NCI-H748 treated with DMSO at 0.1 percent for 48 hours (cell line): ENCODE measurements at places on chromosomes 3 and 15.
A peak's percentile ranks its signal among the peaks of the same experiment; 100 is the strongest.

DNA sequence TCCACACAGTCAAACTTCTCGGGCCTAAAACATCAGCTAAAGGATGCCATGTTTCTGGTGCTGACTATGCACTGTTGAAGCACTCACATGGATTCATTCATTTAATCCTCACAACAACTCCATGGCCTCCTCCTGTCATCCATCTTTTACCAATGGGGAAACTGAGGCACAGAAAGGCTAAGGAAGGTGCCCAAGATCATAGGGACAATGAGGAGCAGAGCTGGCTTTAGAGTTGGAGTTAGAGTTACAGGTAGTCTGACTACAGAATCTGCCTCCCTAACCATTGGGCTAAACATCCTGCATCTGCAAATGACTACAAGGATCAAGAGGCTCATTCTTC is 111.6 kb downstream of the IQSEC1 start:
- DNase-seq = no peak

DNA sequence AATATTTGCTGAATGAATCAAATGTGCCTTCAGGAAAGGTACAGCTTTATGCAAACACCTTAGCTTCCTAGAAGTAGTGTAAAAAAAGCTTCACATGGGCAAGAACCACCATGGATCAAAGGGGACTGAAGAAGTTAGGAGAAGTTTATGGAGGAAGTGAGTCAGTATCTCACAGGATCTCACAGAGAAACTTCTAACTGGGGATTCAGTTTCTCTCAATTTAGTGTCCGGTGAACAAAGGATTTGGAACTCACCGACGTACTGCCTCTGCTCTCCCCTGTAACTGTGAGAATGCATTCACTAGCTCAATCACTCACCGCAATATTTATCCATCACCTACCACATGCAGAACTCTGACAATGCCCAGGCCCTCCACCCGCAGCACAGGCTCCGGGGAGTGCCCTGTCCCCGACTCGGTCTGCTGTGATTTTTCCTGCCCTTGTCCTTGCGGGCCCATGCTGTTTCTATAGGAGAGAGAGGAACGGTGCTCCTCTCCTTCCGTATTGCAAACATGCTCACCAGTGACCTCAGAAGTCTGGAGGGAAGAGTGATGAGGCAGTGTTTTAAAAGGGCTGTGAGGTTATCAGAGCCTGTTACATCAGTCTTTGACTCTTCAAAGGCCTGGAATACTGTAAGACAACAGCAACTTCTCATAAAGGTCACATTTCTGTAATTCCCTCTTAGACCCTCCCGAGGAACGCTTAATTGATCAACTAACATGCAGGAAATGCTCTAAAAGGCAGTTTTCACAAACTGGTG is 222.5 kb upstream of the ICE2 start:
- no peak for DNase-seq

DNA sequence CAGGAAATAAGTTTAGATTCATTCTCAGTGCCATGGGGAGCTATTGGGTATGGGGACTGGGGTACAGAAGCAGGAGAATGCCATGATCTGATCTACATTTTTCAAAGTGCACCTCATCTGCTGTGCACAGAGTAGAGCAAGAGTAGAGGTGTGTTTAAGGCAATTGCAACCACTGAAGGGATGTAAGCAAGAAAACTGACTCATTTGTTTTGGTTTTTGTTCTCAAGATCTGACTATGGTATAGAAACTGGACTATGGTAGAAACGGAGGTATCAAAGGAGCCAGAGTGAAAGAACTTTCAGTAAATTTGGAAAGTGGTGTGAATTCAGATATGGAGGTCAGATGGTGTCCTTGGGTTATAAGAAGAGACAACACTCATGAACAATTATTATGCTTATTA is 86.2 kb upstream of the CMSS1 start:
- DNase-seq = no peak

- no peak for DNase-seq
These were observed 2.7 kb downstream of the ADAMTS7 start for GRCh38 chr15:78808550-78808949.

- DNase-seq = no peak
These were observed 20.9 kb upstream of the LARS2 start for GRCh38 chr3:45367453-45367871.

- no peak for DNase-seq
These were observed 40.5 kb downstream of the RASGRP1 start for GRCh38 chr15:38524156-38524555.

DNA sequence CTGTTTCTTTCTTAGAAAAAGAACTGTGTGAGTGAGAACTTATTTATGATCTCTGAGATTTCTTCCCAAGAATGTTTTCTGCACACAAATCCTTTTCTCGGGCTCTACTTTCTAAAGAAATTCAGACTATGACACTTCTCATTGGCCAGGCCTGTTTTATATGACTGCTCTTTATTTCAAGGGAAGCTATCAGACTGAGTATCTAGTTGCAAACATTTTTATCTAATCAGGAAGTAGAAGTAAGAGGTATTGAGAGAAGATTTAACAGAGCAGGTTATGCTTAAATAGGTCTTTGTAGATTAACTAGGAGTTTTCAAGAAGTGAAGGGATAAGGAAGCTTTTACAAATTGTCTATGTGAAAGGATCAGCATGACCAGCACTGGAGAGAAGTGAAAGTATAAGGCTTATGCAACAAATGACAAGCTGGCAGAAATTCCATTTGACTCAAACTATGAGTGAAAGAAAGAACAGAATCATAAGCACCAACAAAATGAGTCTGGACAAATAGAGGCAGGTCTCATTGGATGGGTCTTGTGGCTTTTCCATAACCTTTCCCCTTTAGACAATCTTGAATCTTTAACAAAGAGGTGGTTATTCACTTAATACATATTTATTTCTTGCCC is 71.9 kb upstream of the CHL1 start:
- no peak for DNase-seq

DNA sequence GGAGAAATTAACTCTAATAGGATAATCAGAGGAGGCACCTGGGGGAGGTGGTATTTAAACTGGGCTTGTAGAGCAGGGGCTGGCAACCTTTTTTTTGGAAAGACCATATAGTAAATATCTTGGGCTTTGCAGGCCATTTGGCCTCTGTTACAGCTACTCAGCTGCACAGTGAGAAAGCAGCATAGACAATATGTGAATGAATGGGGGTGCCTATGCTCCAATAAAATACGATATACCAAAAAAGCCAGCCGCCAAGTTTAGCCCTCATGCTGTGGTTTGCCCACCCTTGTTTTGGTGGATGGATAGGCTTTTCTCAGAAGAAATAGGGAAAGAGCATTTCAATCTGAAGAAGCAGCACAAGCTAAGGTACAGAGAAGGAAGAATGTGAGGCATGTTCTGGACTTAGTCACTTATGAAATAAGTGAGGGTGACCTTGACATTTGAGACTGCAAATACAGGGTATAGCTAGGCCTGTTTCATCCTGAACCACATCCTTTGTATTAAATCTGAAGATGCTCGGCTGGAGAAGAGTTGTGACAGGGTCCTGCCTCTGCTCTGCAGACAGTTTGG is 131.0 kb upstream of the NR2E3 start:
- DNase-seq = no peak

DNA sequence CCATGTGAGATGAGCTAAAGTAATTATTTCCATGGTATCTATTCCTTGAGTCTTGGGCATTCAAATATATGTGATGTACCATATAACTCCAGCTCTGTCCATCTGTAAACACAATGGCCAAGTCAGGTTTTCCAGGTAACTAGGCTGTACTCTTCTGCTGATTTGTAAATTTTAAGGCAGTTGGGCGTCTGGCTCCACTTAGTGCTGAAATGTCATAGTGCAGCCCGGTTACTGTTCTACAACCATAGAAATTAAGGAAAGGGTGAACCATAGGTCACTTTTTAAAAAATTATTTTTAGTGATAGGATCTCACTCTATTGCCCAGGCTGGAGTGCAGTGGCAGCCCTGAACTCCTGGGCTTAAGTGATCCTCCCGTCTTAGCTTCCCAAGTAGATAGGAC is 44.7 kb upstream of the GOLM2 start:
- no peak for DNase-seq

- DNase-seq = no peak
These were observed 55.6 kb upstream of the CGNL1 start for GRCh38 chr15:57320631-57321220.

DNA sequence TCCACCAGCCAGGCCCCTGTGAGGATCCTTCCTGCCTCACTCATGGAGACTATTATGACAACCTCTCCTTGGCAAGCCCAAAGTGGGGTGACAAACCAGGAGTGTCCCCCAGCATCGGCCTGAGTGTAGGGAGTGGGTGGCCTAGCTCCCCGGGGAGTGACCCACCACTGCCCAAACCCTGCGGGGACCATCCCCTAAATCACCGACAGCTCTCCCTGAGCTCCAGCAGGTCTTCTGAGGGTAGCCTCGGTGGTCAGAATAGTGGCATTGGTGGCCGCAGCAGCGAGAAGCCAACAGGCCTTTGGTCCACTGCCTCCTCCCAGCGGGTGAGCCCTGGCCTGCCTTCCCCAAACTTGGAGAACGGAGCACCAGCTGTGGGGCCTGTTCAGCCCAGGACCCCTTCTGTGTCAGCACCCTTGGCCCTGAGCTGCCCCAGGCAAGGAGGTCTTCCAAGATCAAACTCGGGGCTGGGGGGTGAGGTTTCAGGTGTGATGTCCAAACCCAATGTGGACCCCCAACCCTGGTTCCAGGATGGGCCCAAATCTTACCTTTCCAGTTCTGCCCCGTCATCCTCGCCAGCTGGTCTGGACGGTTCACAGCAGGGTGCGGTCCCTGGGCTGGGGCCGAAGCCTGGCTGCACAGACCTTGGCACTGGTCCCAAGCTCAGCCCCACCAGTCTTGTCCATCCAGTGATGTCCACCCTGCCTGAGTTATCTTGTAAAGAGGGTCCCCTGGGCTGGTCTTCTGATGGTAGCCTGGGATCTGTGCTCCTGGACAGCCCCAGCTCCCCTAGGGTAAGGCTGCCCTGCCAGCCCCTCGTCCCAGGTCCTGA is 1.0 kb downstream of the LIMD1 start:
- DNase-seq = no peak

DNA sequence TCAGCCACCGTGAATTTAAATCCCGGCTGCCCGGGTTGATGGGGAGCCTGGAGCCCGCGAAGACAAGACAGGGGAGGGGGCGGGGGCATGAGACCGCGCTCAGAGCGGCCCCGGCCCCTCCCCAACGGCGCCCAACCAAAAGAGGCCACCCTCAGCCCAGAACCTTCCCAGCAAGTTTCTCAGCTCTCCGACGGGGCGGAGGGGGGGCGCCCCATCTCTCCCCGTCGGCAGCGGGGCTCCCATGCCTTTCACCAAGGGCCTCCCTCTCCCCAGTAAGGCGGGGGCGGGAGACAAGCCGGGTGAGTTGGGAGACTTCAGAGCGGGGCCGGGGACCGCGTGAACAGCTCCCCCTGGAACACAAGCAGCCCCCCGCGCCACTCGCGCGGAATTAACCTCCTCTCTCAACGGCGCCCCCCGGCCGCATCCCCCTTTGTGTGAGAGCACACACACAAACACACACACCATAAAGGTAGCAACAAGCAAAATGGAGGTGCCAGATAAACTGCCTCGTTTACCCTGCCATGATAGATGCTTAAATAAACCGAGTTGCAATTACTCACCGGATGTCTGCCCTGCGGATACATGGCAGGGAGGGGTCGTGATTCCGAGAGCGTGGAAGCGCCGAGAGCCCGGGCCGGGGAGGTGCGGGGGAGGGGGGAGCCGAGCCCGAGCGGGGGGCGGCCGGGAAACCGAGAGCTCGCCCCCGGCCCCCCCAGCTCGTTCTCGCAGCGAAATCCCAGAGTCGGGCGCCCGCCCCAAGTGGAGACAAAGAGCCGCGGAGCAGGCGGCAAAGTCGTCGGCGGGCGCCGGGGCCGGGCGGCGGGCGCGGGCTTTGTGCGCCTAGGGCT is 1.3 kb downstream of the TLE3 start:
- DNase-seq = peak; percentile 14

DNA sequence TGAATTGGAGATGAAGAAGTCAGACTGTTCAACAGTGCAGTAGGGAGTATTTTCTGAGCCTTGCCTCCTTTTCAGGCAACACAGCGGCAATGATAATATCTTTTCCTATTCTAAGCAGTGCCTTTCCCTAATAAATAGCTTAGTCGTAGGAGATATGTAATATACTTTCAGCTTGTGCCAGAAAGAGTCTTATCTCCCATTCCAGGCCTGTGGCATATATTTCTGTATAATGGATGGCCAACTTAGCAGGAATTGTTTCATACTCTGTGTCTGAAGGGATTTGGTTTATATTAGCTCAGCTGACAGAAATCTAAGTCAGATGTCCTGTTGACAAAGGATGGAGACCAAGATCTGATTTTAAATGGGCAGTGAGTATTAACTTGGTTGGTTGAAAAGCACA is 397.1 kb downstream of the CACNA2D3 start:
- no peak for DNase-seq

DNA sequence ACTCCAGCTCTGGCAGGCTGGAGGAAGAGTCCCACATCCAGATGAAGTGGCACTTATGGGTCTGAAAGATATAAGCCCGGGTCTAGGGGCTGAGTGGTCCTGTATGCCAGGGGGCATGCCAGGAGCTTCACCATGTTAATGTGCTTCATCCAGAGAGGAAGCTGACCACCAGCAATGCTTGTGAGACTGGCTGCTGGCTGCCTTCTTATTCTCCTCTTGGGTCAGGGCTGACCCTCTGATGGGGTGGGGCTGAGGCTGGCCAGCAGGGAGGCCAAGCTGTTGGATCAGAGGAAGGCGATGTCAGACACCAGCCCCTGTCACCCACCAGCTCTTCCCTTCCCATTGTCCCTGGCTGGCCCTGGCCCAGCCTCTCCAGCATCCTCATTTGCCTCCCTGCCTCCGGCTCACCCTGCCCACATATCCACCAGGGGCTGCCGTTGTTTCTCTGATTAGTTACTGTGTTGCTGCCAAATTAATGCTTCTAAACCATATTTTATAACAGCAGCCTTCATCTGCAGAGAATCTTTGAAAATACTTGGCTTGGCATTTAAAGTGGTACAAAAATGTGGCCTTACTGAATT is 20.4 kb upstream of the PSTPIP1 start:
- no peak for DNase-seq

DNA sequence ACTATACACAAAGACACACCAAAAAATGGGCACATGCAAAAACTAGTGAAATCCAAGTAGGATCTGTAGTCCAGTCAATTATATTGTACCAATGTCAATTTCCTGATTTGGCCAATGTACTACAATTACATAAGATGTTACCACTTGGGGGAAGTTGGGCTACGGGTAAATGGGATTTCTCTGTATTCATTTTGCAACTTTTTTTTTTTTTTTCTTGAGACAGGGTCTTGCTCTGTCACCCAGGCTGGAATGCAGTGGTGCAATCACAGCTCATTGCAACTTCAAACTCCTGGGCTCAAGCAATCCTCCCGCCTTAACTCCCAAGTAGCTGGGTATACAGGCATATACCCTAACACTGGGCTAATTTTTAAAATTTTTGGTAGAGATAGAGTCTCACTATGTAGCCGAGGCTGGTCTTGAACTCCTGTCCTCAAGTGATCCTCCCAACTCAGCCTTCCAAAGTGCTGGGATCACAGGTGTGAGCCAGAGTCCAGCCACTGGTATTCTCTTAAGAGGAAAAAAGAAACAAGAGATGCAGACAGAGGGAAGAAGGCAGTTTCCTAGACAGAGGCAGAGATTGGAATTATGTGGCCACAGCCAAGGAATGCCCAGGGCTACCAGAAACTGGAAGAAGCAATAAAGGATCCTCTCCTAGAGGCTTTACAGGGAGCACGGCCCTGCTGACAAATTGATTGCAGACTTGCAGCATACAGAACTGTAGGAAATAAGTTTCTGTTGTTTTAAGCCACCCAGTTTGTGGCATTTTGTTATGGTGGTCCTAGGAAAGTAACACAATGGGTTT is 33.3 kb downstream of the TFDP2 start:
- DNase-seq = no peak
